ENCODE measurements at places on chromosomes 3 and 15.

DNA sequence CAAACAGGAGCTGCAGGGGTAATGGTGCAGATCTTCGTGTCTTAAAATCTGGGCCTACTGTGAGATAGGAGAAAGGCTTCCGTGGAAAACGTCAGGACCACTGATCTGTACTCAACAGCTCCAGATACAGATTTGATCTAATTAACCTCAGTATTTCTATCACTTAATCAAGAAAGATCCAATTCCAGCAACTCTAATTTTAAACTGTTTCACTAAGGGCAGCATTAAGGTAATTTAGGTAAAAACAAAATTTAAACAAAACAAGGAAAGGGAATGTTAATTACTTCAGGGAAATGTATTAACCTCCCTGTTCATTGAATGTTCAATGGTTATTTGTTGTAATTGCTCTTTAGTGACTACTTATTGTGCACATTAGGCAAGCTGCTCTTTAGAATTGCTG is 26.4 kb upstream of the TTC14 start:
- no peak for DNase-seq

DNA sequence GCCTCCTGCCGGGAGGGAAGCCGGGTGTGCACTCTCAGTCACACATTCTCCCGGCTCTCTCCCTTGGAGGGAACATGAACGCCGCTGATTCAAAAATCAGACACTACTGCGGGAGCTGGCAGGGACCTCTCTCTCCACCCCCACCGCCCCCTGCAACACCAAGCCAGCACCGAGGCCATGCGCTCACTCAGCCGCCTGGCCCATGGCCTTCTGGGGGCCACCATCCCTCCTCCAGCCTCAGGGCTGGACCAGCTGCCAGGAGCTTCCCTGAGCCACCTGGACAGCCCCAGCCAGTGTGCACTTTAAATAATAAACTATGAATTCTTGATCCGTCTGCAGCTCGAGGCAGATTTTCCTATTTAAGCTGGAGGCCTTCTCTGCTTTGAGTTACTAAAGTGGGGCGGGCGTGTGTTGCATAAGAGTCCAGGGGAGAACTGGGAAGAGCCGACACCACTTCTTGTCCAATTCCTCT is 30.6 kb downstream of the ADAMTS17 start:
- DNase-seq, result no peak

DNA sequence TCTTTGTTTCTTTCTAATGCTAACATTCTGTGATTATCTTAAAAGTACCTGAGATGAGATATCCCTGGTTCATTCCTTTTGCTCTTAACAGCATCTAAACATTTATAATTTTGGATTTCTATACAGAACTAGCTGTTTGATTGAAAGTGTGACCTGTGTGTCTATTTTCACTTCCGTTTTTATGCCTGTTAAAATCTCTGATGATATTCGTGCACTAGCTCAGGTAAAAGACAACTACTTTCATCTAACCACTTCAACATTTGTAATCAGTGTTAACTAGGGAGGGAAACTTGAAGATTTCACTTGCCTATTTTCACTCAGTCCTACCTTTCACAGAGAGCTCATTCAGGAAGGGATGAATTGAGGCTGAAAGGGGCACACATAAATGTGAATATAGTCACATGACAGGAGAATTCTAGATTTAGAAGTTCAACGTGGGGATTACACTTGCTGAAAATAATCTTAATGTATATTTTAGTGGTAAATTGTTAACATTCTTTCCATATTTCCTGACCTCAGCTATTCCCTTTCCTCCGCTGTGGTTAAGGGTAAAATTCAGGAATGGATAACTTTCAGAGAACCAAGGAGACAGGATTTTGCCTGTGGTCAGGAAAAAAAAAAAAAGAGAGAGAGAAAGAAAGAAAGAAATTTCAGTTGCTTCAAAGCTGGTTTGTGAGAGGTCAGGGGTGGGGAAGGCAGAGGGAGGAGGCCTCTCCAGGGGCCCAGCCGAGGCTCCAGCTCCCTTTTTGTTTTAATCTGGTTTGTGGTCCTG is 159.8 kb upstream of the TSC22D2 start:
- DNase-seq, result no peak

DNA sequence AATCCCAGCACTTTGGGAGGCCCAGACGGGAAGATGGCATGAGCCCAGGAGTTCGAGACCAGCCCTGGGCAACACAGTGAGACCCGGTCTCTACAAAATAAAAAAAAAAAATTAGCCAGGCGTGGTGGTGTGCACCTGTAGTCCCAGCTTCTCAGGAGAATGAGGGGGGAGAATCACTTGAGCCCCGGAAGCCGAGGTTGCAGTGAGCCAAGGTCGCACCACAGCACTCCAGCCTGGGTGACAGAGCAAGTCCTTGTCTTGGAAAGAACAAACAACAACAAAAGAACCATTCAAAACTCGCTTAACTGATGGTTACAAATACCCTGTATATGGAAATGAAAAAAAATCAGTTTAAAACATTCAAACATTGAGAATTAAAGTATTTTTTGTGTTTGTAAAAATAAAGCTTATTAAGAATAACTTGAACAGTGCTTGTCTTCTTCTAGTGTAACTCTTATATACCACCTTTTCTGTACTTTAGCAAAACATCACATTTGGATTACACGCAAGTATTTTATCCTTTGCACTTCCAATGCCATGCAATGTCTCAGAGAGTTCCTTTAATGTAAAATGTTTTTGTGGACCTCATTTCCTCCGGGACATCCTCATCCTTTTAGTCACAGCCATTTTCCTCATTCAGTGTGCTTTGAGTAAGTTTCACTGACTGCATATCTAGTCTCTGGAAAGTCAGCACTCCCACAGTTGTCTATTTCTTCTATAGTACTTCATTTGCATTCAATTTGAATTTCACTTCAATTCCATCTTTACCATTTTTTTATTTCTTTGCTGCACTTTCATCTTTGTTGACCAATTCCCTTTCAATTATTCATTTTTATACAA is 113.0 kb upstream of the GOLGA8J start:
- no peak for DNase-seq

DNA sequence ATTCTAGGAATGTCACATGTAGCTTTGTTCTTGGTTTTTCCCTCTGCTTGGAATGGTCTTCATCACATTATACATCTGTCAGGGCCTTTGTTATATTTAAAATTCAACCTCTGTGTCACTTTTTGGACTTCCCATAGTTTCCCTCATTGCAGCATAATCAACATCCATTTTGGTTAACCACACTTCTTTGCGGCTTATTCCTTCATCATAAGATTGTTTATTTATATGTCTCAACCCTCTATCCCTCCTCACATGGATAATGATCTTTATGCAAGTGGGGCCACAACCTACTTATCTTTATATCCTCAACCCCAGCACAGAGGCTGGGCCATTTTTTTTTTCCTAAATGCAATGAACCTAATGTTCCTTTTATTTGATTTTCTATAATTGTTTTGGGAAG is 260.0 kb upstream of the THBS1 start:
- no peak for DNase-seq

DNA sequence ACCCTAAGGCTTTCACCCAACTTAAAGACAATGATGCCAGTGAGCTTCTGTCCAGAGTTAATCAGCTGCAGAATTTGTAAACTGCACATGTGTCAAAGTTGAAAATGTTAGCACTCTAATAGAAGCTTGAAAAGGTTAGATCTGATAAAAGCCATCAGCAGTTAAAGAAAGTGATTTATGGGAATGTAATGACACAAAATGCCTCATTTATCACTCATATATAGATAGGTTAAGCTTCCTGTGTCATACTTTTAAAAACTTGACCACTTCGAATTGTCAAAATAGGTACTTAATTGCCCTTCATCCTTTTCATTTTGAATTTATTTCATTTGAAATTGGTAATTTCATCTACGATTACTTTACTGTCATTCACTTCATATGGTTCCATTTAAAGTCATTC is 151.6 kb downstream of the CDIN1 start:
- DNase-seq, result no peak

DNA sequence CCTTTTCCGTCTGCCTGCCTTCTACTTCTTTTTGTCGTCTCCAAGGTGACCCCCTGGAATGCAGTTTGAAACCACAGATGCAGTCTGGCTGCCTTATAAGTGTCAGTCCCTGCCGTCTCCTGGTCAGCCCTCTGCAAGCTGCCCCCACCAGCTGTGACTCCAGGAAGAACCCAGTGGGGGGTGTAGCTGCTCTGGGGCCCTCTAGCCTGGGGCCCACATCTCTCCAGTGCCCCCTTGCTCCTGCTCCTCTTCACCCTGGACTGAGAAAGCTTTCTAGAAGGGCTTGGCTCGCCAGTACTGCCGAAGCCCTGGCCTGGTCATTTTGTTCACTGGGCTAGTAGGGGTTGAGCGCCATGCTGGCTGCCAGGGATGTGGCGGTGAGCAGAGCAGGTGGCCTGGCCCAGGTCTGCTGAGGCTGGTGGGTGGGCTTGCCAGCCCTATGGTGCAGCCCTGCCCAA is 21.3 kb downstream of the SYNM start:
- DNase-seq, result no peak

GRCh38 chr3:75983609-75984290 is 198.4 kb upstream of the ZNF717 start:
- no peak for DNase-seq

DNA sequence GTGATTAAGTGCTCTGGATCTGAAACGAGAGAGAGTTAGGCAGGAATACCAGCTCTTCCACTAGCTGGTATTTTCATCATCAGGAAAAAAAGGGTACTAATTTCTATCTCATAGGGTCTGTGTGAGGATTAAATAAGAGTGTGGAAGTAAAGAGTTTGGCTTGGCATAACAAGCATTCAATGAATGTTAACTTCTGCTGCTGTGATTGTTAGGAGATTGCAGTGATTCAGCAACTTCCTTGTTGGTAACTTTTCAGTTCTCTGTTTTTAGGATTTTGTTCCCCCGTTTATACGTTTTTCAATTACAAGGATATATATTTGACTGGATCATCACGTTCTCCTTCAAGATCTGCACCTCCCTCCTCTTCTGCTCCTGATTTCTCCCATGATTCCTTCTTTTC is 65.9 kb upstream of the MYO5C start:
- no peak for DNase-seq

DNA sequence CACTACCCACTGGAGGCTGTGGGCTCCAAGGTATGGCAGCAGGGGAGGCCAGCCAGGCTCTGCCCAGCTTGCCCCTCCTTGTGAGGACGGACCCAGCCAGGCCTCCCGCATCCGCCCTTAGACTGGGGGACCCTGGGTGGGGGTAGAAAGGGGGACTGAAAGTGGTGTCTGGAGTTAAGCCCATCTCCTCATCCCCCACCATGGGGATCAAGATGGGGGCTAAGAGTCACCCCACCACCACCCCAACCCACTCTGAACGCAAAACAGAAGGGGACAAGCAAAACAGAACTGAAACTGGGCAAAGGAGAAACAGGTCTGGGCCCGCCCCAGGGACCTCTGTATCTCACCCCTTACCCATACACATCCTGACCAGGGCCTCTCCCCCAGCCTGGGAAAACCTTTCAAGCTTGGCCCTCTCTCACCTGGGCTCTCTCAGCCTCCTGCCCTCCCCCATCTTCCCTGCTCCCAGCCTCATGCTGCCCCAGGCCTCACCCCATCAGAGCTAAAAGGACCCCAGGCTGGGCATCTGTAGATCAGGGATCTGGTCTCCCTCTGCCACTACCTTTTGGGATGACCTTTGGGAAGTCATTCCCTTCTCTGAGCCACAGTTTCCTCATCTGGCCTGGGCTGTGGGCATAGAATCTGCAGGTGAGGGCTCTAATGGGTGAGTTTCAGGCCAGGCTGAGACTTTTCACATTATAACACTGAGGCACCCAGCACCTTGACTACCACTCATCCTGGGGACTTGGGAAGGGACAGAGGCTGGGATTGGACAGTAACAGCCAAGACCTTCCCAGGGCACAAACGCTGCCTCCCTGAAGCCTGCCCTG is 30.0 kb upstream of the CYP11A1 start:
- no peak for DNase-seq

DNA sequence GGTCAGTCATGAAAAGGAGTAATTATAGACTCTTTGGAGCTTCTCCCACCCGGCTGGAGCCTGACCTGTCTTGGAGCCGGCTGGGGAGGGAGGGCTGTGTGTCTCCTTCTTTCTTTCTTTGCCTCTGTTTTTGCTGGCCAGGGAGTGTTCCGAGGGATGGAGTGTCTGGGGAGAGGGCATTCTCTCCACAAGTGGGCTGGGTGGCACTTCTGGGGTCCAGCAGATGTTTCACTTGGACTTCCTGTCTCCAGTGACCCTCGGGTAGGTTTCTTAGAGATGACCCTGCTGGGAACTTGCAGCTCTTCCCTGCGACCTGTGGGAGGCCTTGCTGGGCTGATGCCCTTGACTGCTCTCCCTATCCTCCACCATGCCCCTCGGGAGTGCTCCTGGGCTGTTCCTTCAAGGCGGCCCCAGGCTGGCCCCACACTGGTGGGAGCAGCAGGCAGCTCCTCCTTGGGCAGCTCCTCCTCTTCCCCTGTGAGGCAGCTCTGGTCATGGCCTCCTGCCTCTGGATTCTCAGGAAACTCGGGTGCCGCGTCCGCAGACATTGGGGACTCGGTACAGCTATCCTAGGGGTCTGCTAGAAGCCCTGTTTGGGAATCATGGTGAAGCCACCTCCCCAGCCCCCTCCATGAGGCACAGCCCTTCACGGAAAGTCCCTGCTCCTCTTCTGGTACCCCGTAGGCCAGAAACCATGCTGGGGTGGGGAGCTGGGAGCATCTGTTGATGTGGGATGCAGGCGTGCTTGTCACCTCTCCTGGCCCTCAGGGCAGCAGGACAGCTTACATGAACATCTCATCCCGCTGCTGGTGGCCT is 44.9 kb downstream of the APBA2 start:
- DNase-seq, result no peak

- no peak for DNase-seq
Observed at GRCh38 chr3:140470211-140470610, 207.7 kb upstream of the TRIM42 start.

DNA sequence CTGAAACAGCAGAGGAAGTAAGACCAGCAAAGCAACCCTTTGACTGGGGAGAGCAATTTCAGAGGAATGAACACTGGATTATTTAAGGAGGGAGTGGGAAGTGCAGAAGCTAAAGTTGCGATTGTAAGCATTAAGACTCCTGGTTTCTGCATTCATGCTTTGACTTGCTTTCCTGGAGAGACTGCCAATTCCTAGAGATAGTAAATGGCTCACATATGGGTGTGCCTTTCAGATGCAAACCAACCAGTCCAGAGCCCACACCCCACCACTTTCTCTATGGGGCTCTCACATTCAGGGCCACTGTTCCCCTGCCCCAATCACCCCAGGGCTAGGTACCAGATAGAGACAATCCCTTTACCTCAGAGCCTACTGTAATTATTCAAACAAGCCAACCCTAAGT is 200.9 kb upstream of the EIF1B start:
- no peak for DNase-seq

DNA sequence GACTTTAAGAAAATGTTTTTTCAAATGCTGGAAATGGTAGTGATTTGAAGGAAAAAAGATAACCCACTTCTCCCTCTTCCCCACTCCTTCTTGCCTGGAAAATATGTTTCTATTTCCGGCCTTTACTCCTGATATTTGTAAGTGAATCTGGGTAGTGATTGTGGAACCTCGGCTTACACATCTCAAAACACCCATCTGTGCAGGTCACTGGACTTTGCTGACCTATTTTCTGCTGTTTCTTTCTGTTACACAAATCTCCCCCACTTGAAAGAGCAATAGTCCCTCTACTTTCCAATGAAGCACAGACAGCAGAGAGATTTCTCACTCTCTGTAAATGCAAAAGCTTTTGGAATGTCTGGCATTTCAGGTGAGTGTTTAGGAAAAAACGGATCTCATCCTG is 76.9 kb upstream of the ICE2 start:
- DNase-seq, result no peak
